ENCODE measurements at places on chromosomes 11 and 22. TPM values are rescaled to one million over a fixed set of nuclear protein-coding genes. Genes with fewer than 3 reads are reported as not detected.
A peak's percentile ranks its signal among the peaks of the same experiment; 100 is the strongest.

NF2 gene
- 23.2 TPM for total RNA-seq

DNA sequence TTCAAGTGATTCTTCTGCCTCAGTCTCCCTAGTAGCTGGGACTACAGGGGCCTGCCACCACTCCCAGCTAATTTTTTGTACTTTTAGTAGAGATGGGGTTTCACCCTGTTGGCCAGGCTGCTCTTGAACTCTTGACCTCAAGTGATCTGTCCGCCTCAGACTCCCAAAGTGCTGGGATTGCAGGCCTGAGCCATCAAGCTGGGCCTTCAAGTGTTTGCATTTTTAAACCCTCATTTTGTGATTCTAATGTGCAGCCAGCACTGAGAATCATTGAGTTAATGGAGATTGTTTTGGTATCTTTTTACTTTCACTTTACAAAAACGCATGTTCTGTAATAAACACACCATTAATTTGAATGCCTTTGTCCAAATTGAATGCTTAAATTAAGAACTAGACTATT, 3.4 kb downstream of the TYR start:
- no peak for DNase-seq

DNA sequence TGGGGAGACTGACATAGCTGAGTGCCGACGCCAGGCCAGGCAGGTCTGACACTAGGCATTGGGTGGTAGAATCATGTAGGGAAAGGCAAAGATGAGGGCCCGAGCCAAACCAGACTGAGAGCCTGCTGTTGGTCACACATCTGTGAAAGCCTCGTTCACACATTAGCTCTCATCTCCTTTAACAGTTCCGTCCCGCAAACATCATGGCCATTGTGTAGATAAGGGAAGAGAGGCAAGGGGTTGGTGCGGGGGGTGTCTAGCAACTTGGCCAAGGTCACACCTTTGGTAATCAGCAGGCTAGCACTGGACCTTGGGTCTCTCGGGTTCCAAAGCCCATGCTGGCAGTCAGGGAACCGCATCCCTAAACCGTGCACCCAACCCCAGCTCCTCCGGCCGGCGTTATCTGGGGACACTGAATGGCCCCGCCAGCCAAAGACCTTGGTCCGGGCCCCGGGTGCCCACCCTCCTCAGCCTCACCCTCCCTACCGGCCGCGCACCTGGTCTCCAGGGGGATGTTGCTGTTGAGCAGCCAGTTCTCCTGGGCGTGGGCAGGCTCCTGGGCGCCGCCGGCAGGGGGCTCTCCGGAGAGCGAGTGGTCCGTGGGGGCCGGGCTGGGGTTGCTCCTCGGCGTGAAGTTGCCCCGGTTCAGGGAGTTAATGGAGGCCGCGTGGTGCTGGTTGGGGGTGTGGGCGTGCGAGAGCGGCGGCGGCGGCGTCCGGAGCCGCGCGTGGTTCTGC, 328.3 kb upstream of the NARS2 start:
- no peak for DNase-seq

GRCh38 chr11:26578998-26579661, 7.1 kb upstream of the MUC15 start:
- DNase-seq, result no peak

PNPLA5 gene
- total RNA-seq, result not detected

- DNase-seq, result no peak
These were observed at the start of gene SPTBN2 for GRCh38 chr11:66728693-66729385. Gene SPTBN2, minus strand, starts transcription at chr11:66729216. Its CDS starts 7,976 bp downstream, at chr11:66721240.

CFAP68 gene
- total RNA-seq, result 21.7 TPM

OR5A1 gene
- total RNA-seq, result not detected

GRM5 gene
- not detected for total RNA-seq

DNA sequence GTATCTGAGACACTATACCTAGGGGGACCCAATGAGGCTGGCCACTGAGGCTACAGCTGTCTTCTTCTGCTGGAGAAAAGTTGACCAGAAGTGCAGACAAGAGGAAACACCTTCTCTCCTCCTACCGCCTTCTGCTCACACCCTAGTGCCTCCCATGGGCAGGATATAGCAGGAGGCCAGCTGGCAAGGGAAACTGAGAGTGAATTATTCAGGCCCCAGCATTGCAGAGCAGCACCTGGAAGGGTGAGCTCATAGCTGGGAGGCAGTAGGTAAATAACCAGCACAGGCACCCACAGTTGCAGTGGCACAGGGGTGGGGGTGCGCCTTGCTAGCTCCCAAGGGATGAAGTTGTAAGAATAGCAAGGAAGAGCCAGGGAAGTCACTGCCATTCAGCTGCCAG, 267.4 kb upstream of the NCAM1 start:
- DNase-seq, result no peak

DNA sequence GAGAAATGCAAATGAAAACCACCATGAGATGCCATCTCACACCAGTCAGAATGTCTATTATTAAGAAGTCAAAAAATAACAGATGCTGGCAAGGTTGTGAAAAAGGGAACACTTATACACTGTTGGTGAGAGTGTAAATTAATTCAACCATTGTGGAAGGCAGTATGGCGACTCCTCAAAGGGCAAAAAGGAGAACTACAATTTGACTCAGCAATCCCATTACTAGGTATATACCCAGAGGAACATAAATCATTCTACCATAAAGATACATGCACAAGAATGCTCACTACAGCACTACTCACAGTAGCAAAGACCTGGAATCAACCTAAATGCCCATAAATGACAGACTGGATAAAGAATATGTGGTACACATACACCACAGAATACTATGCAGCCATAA, 161.1 kb upstream of the PDGFD start:
- no peak for DNase-seq

POLD4 gene
- 41.9 TPM for total RNA-seq

GRCh38 chr11:12200279-12200990, 90.0 kb downstream of the MICAL2 start:
- DNase-seq, result no peak

DNA sequence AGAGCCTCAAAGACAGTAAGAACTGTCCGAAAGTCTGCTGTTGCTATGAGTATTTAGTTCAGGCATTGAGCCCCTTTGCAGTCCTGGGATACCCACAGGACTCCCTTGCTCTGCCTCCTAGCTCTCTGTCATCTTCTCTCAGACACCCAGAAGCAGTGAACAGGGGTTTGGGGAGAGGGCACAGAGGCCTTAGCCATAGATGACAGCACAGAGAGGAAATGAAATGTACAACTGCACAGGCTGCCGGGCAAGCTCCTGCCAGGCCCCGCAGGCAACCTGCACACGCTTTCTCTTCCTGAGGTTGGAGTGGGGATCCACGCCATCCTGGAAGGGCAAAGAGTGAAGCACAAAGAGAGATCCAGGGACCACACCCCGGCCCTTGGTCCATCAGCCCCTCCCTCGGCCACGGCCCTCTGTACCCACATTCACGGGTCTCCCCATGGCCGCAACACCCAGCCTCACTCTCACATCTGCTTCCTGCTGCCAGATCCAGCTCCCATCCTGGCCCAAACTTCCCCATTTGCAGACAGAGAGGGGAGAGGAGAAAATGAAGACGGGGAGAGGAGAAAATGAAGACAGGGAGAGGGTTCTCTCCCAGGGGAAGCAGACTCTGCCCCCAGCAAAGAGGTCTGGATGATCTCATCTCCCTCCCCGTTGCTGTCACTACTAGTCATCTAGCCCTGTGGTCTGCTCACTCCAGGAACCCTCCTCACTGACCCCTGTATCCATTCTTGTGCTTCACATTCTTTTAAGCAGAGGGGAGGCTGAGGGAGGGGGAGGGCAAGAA, 40.7 kb downstream of the CD6 start:
- DNase-seq, result peak; percentile 11

DNA sequence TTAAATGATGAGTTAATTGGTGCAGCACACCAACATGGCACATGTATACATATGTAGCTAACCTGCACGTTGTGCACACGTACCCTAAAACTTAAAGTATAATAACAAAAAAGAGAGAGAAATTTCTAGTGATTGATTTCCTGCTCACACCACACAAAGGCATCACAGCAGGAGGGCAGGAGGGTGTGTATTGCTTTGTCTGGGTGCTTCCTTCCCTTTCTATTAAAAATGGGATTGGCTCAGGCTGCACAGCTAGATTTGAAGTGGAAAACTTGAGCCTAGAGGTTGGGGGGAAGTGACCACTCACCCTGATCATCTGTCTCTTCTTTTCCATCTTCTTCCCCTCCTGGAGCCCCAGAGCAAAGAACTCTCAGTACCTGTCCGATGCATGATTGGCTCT, 944 bp upstream of the SCGB1D2 start:
- DNase-seq, result no peak

DNA sequence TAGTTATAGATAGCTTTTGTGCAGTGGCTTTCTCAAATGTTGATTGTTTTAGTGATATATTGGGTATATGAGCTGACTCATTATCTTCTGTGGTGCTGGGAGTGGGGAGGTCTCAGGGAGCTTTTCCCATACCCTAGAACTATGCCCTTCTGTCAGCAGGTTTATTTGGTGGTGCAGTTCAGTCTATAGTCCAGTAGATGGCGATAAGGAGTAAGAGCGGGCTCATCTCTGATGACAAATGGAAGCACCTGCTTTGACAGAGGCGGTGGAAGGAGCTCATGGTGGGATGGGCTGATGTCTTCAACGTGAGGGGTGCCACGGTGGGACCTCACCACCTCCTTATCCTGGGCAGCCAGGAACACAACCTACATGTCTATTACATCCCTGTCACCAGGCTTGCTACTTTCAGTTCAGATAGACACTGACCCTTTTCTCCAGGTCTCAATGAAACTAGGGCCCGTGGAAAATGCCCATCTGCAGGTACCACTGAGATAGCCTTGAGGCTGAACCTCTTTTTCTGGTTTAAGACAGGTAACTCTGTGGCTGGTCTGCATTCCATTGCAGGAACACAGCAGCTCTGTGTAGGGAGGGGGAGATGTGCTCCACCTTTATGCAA, 13.0 kb upstream of the OR6A2 start:
- DNase-seq, result peak; percentile 63

DNA sequence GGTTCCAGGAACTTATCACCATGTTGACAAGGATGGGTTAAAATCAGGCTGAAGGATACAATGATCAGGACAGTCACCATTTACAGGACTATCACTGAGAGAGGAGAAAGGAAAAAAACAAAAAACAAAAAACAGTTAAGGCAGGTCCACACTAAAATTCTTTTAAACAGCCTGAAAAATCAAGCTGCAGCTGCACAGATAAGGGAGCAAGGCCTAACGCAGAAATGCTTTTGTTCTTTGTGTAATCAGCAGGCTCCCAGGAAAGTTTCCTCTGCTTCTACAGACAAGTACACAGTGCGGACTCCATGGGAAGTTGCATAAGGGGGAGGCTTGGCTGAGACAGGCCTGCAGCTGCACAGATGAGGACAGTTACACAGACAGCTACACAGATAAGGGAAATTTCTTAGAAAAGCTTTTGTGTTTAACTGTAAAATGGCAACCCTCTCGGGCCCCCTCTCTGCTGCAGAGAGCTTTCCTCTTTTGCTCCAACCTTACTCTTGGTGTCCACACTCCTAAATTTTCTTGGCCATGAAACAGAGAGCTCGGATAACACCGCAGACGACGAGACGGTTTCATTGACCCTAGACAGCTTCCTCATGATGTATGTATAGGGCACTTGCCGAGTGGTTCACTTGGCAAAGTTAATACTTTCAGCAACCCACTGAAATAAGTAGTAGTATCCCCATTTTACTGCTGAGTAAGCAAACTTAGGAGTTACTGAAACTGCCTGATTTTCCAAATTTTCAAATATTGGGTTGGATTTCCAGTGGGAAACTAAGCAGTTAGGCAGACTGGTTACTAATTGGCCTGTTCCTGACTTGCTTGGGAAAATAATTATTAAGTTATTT, 45.5 kb downstream of the PIWIL3 start:
- DNase-seq, result no peak

DNA sequence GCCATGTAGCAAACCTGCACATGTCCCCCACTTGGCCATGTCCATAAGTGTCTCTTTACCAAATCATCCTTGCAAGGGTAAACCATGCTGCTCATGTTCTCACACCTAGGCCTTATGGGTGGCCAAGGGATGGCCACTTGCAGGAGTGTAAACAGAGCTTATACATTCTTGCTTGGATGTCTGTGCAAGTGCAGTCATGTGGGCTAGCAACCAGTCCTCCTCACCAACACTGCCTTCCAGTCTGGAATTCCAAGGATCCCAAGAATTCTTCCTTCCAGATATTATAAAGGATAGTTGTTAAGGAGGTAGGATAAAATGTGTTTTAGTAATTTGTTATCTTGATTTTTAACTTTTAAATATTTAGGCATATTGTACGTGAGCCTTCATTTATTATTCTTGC, 47.8 kb upstream of the OR5P2 start:
- no peak for DNase-seq

GRCh38 chr22:46007003-46007847, 30.3 kb upstream of the WNT7B start:
- no peak for DNase-seq

CHCHD10 gene
- 52.4 TPM for total RNA-seq

FZD4 gene
- total RNA-seq, result 0.05 TPM

DNA sequence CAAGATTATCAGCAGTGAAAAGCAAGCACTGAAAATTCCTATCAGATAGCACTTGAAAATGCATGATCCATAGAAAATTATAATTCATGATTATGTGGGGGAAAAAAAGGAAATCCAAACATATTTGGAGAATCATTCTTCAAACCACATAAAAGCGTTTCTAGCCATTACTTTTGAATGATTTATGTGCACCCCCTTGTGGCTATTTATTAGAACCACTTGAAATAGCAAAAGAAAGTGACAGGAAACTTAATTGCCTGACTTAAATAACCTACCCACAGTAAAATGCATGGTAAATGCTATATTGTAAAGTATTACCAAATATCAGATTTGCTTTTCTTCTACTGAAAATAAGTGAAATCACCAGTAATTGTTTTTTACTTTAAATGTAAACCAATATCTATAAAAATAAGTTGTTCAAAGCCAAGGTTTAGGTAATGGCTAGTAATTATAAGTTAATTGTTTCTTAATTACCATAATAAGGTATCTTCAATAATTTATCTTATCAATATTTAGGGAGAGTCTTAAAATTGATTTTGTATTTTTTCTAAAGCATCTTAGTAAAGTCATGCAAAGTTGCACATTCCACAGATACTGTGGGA, 168.5 kb downstream of the ARHGAP42 start:
- DNase-seq, result no peak

DNA sequence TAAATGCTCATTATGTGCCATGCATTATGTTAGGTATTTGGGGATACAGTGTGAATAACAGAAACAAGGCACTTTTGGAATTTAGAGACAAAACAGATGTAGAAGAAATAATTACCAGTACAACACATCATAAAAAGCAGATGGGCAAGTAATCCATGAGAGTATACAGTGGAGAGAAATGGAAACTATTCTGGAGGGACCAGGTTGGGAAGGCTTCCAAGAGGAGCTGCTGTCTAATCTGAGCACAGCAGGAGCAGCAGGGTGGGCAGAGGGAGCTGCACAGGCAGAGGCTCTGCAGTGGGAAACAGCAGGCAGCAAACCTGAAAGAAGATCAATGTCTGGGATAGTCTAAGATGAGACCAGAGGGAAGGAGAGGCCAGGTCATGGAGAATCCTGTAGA, 268.7 kb upstream of the CCDC90B start:
- DNase-seq, result no peak

MYO18B gene
- total RNA-seq, result 0.11 TPM

GRCh38 chr22:43563571-43563970, 151.8 kb downstream of the MPPED1 start:
- DNase-seq, result no peak

- DNase-seq, result no peak
These were observed 260.4 kb upstream of the ARHGAP20 start for GRCh38 chr11:110972640-110973039.

- no peak for DNase-seq
These were observed 16.1 kb downstream of the MGAT3 start for GRCh38 chr22:39472570-39473556.

OR51F2 gene
- total RNA-seq, result not detected
